ENCODE measurements at places on chromosomes 16 and 17.
A peak's percentile ranks its signal among the peaks of the same experiment; 100 is the strongest.

DNA sequence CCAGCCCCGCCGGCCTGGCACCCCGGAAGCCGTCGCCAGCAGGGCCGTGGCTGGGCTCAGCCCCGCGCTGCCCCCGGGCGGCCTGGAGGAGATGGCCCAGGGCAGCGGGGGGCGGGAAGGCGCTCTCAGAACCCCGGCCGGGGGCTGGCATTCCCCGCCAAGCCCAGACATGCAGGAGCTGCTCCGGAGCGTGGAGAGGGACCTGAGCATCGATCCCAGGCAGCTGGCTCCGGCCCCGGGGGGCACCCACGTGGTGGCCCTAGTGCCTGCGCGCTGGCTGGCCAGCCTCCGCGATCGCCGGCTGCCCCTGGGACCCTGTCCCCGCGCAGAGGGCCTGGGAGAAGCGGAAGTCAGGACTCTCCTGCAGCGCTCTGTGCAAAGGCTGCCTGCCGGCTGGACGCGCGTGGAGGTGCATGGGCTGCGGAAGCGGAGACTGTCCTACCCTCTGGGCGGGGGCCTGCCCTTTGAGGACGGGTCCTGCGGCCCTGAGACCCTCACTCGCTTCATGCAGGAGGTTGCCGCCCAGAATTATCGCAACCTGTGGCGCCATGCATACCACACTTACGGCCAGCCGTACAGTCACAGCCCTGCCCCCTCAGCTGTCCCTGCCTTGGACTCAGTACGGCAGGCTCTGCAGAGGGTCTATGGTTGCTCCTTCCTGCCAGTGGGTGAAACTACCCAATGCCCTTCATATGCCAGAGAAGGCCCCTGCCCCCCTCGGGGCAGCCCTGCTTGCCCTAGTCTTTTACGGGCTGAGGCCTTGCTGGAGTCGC, 551 bp downstream of the WDR81 start:
- no peak for DNase-seq

GRCh38 chr16:70660672-70661350, 14.5 kb downstream of the IL34 start:
- DNase-seq = no peak

DNA sequence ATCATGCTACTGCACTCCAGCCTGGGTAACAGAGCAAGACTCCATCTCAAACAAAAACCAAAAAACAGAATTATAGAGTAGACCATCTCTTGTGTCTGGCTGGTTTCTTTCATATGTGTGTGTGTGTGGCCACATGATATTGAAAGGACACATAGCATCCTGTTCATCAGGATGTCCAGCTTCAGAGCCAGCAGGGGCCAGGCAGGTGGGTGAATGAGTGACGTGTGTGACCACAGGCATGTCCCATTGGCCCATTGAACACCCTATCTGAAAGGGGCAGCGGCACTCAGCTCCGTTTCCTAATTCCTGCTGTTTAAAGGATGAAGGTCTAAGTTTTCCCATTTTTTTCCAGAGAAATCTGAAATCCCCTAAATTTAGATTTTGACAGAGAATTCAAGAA, 174.2 kb downstream of the PRKCB start:
- DNase-seq = no peak

DNA sequence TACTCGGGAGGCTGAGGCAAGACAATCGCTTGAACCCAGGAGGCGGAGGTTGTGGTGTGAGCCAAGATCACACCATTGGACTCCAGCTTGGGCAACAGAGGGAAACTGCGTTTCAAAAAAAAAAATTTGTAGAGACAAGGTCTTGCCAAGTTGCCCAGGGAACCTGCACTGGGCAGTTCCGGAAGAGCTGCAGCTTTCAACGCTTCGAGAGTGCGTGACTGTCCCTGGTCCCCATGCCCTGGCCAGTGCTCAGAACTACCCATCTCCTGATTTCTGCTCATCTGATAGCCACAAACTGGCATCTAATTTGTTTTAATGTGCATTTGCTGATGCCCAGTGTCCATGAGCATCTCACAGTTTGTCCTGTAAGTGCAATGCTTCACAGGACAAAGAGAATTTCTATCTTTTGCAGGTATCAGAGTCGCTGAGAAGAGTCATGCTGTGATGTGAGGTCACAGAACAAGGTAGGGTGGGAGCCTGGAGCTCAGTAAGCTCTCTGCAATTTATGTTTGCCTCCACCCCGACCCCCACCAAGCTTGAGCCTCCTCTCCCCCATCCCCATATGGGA, 3.9 kb downstream of the ACTG1 start:
- DNase-seq = no peak

- DNase-seq = peak; percentile 78
Observed at GRCh38 chr16:10988164-10988803, 43.9 kb downstream of the CLEC16A start.

DNA sequence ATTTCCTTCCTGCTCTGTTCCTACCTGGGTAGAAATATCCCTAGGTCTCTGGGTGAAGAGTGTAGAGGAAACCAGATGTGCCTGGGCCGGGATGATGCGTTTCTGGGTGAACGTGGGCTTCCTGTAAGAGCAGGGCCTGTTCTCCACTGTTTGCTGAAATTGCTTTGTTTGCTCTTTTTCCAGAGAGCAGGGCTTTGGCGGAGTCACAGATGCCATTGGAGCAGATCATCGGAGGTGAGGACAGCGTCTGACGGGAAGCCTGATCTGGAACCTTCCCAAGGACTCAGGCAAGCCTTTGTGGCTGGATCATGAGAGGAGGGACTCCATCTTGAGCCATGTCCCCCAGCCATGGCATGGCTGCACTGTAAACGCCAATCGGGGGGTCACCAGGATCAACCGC, 15.4 kb downstream of the DHODH start:
- no peak for DNase-seq

DNA sequence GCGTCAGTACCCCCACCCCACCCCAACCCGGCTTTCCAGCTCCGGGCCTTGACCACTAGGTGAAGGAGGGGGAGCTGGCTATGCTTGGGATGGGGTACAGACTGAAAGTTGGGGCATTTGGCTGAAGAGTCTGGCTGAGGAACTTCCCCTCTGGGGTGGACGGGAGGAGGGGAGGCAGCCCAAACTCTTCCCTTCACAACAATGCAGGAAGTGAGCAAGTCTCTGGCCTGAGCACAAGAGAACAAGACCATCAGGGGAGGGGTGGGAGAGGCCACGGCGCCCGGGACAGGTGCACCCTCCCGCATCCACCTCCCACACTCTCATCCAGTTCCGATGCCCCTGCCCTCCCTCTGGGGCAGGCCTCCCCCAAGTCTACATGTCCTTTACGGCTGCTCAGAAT, 5.6 kb downstream of the USH1G start:
- DNase-seq = no peak

DNA sequence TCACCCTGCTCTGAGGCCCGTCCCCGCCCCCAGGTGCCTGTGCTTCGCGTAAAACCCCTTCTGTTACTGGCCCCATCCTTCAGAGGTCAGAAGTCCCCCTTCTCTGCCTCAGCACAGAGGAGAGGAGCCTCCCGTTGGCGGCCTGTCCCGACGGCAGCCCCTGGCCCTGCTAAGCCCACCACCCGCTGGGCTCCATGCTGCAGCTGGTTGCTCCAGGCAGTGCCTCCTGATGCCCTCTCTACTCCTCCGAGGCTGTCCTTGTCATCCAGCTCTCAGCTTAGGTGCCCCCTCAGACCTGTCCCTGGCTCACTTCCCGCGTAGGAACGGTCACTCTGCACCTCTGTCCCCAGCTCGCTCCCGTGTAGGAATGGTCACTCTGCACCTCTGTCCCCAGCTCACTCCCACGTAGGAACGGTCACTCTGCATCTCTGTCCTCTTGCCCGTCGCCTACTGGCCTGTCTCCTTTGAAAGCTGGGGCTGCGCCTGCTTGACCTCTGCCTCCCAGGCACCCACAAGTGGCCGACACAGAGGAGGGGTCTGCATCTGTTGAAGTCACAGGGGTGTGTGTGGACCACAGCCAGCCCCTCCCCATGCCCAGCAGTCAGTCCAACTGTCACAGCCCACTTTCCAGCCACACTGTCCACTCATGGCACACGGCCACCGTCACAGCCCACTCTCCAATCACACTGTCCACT, 31.7 kb upstream of the ZC3H18 start:
- no peak for DNase-seq

- peak; percentile 16 for DNase-seq
Observed at GRCh38 chr17:45342871-45343526, 26.2 kb upstream of the MAP3K14 start.

- peak; percentile 60 for DNase-seq
Observed at GRCh38 chr16:57023541-57024249, 34.3 kb downstream of the NLRC5 start.

DNA sequence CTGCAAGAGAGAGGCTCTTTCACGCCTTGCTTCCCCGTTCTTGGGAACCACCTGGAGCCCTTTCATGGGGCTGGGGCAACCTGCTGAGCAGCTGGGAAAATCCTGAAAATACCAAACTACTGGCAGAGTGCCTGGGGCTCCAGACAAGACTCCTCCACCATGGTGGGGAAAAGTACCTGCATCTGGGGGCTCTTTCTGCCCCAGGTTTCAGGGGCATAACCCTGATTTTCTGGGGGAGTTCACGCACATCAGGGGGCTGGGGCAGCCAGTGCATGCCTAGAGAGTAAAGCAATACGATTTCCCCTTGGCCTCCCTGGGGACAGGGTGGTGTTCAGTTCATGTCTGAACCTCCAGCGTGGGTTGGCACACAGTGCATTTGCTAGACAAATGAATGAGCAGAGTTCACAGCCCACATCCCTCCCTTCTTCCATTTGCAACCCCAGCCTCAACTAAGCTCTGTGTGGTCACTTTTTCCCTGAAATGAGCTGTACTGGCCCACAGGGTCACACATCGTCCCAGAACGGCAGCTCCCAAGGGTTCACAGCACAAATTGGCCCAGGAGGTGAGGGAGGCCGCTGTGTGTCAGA, 5.2 kb upstream of the CDC42EP4 start:
- no peak for DNase-seq

DNA sequence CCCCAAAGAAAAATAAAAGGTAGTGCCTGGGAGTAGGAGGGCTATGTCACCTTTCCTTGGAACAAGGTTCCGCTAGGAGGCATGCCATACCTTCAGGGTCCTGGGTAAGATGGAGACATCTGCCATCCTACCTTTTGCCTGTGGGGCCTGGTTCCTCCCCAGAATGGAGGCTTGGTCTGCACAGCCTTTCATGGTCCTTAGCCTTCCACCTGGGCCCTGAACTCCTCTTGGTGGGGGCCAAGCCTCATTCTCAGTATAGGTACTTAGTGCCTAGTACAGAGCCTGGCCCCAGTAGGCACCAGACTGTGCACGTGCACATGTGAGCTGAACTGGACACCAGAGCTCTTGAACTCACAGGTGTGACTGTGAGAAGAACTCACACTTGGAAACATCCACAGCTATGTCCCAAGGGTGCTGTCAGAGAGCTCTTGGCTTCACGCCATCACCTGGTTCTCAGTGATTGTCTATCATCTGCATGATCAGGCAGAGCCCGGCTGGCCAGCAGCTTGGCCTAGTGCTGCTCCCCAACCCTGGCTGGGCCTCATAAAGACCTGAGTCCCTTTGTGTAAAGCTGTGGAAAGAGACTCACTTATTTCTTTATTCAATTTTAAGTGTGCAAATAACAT, 143.2 kb downstream of the SOCS1 start:
- DNase-seq = no peak

- no peak for DNase-seq
Observed at GRCh38 chr17:28702026-28702751, 9.5 kb downstream of the PROCA1 start.

GRCh38 chr16:80557037-80557436, 16.2 kb downstream of the DYNLRB2 start:
- DNase-seq = no peak

DNA sequence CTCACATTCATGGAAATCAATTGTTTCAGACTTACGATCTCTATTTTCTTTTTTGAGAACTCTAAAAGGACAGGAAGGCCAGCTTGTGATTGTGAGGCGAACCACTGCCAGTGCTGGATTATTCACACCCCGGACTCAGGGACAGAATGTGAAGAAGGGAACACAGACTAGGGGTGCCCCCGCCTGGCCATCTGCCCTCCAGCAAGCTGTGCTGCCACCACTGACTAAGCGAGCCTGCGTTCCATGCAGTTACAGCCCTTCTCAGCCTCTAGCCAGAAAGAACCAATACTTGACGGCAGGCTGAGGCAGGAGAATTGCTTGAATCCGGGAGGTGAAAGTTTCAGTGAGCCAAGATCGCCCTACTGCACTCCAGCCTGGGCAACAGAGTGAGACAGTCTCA, 2.8 kb downstream of the HAGH start:
- no peak for DNase-seq

- no peak for DNase-seq
Observed at GRCh38 chr16:228151-228851, 948 bp downstream of the LUC7L start.

- DNase-seq = no peak
Observed at GRCh38 chr17:7190276-7190917, 11.2 kb upstream of the ASGR1 start.

- DNase-seq = no peak
Observed at GRCh38 chr17:73011016-73011486, 81.4 kb downstream of the SLC39A11 start.

GRCh38 chr16:78882751-78883150, 717.8 kb downstream of the MAF start:
- no peak for DNase-seq

DNA sequence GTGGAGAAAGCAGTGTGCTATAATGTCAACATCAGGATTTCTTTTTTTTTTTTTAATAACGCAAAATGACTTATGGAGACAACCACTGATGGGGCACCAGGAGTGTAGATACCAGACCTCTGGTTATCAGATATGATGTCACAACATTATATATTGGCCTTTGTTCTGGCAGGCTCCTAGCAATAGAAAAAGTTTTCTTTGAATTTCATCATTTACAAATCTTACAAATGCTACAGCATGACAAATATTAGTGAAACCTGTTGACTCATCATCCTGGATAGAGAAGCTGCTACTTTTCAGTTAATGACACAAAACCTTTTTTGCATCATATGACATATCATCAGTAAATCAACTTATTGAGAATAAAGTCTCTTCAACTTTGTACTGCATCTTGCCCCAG, 6.1 kb downstream of the THUMPD1 start:
- DNase-seq = no peak

DNA sequence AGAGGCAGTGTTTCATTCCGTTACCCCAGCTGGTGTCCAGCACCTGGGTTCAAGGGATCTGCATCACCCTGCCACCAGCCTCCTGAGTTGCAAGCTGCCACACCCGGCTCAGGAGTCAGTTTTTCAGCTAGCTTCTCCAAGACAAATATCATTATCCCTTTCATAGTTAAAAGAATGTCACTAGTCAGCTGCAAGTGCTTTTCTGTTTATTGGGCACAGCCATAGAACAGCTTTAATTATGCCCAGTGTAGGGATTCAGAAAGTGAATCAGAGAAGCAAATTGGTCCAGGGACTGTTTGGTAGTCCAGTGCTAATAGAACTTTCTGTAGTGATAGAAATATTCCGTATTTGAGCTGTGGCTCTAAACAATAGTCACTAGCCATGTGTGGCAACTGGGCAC, 2.9 kb upstream of the AOC3 start:
- no peak for DNase-seq

DNA sequence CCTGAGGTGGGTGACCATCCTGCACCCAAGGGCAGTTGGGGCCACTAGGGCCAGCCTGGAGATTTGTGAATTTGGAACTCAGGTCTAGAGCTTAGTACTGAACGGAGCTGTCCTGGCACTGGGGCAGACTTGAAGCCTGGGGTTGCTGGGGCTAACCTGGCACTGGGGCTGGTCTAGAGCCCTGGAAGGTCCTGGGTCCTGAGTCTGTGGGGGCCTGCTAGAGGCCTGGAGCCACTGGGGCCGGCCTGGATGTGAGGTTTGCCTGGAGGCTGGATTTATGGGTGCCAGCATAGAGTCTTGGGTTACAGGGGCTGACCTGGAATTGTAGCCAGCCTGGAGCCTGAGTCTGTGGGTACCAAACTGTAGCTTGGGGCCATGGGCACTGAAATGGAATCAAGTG, 1216.9 kb downstream of the CDH11 start:
- DNase-seq = no peak

GRCh38 chr16:55001931-55002330, 71.3 kb downstream of the IRX5 start:
- DNase-seq = no peak

Data from activated CD4-positive, CD25-positive, alpha-beta regulatory T cell treated with anti-CD3 and anti-CD28 coated beads, Interleukin-2, amount 50 U/mL, for 72 hours (primary cell).